ENCODE measurements at places on chromosomes 1 and 21.

GRCh38 chr1:245822996-245823395 lies 668.2 kb downstream of the KIF26B start:
- no peak for DNase-seq

DNA sequence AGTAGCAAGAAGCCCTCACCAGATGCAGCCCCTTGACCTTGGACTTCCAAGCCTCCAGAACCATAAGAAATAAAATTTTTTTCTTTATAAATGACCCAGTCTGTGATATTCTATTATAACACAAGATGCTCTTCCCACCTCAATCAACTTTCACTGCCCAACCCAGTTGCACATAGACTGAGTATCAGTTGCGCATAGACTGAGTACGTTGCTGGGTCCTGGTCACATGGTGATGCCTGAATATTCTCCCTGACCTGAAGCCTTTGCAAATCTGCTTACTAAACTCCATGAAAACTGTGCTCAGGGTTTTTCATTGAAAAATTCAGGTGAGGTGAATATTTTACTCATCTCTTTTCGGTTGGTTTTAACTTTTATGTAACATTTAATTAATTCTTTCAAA lies 59.2 kb downstream of the ETS2 start:
- DNase-seq = no peak

DNA sequence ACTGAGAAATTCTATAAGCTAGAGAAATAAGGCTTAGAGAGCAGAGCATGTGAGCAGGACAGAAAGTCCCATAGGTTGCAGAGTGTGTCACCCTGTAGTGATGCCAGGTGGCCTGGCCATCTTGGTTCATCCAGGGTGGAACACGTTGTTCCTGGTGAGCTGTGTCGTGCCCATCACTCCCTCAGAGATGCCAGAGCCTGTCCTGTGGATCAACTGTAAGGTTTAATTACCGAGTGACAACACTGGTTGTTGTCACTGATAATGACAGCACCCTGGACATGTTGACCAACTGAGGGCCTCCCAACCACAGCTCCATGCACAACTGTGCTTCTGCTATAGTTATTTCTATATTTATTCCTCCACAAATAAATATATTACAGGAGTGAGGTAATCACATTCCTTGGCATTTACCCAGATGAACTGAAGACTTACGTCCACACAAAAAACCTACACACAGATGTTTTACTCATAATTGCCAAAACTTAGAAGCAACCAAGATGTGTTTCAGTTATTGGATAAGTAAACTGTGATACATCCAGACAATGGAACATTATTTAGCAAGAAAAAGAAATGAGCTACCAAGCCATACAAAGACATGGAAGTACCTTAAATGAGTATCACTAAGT lies 6.2 kb downstream of the C1orf198 start:
- no peak for DNase-seq

GRCh38 chr1:231616667-231617066 lies 9.9 kb upstream of the DISC1 start:
- no peak for DNase-seq

GRCh38 chr21:36615274-36615964 lies 83.5 kb upstream of the SIM2 start:
- no peak for DNase-seq

- no peak for DNase-seq
Observed at GRCh38 chr1:27192039-27192529, 37.2 kb upstream of the SLC9A1 start.

DNA sequence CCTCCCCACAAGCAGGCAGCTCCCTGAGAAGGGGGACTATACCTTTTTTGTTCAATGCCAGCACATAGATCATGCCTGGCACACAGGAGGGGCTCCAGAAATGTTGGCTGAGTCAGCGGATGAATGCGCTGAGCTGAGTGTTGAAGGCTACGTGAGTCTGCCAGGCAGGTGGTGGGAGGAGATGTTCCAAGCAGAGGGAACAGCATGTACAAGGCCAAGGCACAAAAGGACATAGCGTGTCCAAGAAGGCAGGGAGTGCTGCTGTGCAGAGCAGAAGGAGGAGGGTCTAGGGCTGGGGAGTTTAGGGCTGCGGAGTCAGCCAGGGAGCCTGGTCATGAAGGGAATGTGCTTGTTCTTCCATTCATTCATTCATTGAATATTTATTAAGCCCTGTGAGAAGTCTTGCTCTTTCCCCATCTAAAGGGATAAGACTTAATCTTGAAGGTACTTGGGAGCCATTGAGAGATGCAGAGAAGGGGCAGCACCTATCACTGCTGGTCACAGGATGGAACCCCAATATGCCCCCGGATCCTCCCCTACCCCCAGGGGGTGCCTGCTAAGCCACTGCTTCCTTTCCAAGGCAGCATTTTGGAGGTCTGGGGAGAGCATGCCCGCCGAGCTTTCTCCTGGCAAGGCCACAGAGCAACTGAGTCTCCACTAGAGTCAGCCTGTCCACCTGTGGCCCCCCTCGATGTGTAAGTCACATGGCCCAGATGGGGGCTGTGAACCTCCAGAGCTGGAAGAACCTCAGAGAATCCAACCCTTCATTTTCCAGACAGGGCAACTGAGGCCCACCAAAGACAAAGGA lies 31.2 kb upstream of the LAPTM5 start:
- no peak for DNase-seq

DNA sequence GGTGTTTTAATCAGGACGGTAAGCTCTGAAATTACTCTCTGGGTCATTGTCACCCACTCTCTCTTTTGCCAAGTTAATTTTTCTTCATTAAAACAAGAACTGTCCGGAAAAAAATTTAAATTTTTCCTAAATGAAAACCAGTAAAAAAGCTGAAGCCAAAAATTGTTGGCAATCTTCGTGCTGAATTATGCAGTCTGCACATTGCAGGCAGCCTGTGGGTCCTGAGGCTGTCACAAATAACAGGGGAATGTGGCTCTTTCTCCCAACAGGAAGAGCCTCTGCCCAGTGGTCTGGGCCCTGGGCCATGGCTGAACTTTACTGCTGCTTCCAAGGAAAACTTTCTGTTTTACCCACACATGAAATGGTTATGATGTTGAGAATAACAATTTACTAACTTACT lies 153.9 kb upstream of the SPAG17 start:
- no peak for DNase-seq

DNA sequence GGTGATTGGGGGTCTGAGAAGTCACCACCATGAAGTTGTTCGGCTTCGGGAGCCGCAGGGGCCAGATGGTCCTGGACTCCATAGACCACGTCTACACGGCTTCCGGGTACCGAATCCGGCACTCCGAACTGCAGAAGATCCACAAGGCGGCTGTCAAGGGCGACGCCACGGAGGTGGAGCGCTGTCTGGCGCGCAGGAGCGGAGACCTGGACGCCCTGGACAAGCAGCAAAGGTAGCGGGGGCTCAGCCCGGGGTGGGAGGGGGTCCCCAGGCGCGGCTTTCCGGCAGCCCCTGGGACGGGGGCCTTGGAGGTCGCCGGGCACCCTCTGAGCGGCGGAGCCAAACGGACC lies 146.5 kb downstream of the LIPI start:
- DNase-seq = no peak

- peak; percentile 93 for DNase-seq
Observed at GRCh38 chr1:64966158-64966971, at the start of gene JAK1. Gene JAK1, minus strand, starts transcription at chr1:64966549. Its CDS starts 80,285 bp downstream, at chr1:64886264.

- DNase-seq = no peak
Observed at GRCh38 chr1:18871401-18872070, 12.1 kb upstream of the TAS1R2 start.

GRCh38 chr21:34065027-34065426 lies 8.4 kb upstream of the MRPS6 start:
- DNase-seq = no peak

GRCh38 chr1:24779689-24780464 lies 34.6 kb downstream of the CLIC4 start:
- no peak for DNase-seq

All from right kidney (tissue), 9 donors.